ENCODE measurements at places on chromosomes 7 and 10.

- no peak for DNase-seq
Measured at GRCh38 chr10:44334091-44334490, 50.8 kb downstream of the CXCL12 start.

DNA sequence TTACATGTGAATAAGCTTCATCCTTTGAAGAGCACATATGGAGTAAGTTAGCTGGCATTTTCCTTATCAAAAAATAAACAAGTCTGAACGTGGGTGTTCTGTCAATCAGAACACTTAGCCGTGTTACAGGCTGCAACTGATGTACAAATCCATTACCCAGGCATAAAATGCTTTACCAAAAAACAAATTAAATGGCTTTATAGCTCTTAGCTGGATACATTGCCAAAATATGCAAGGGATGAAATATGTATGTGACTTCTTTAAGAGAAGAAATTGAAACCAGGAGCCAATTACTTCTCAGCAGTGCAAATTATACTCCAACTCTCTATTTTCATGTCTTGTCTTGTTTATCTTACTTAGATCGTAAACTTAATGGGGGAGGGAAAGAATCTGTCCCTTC lies 214.8 kb downstream of the DGKB start:
- no peak for DNase-seq

- DNase-seq, result no peak
Measured at GRCh38 chr7:46237466-46237865, 316.4 kb upstream of the IGFBP3 start.

- no peak for DNase-seq
Measured at GRCh38 chr10:124423813-124424212, 5.1 kb upstream of the OAT start.

DNA sequence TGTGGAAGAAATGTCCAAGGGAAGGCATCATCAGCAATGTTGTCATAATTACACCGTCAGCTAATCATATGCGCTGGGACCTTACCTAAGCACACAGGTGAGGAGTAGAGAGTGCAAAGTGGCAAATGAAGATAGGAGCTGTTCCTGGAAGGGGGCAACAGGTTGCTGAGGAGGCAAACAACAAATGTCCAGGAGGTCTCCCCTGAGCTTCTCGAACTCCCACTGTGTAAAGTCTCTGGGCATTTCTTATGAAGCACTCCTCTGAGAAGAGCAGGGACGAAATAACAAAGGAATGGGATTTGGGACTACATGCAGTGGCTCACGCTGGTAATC lies 152.5 kb downstream of the DOCK4 start:
- DNase-seq, result no peak

- DNase-seq, result peak; percentile 25
Measured at GRCh38 chr7:88401009-88401623, 94.4 kb upstream of the STEAP4 start.

GRCh38 chr10:59517996-59518395 lies 155.6 kb upstream of the FAM13C start:
- no peak for DNase-seq

- no peak for DNase-seq
Measured at GRCh38 chr10:58796824-58797223, 284.2 kb downstream of the BICC1 start.

GRCh38 chr7:73345538-73345937 lies 17.6 kb downstream of the FKBP6 start:
- peak; percentile 63 for DNase-seq

DNA sequence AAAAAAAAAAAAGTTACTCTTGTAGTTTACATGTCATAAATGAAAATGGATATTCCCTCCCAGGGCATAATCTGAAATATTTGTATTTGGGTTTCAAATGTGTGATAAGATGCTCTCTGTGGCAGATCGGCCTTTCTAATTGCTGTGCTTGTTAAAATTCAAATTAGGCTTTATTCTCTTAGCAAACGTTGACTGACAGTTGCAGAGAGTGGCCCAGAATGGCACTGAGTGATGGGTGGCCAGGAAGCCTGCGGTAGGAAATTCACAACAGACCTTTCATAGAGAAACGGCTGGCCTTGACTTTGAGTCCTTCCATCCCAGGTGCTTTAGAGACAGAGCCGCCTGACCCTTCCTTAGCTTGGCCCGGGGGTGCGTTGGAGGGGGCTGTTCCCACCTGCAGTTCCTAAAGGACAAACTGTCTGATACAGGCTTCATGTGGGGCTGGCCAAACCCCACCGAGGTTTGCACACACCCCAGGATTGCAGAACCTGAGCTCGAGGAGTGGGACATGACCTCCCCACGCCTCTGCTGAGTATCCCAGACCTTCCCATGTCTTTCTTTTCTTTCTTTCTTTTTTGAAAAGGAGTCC lies 152.7 kb downstream of the CUX1 start:
- DNase-seq, result peak; percentile 90

GRCh38 chr7:140674899-140675701 lies 2.4 kb downstream of the ADCK2 start:
- no peak for DNase-seq

GRCh38 chr10:87847550-87847949 lies 15.8 kb downstream of the KLLN start:
- DNase-seq, result no peak
